ENCODE measurements at places on chromosomes 2 and 18.

- DNase-seq: no peak
Observed at GRCh38 chr2:240869956-240870875, 1.6 kb downstream of the AGXT start.

GRCh38 chr18:13302040-13302439, 83.5 kb downstream of the LDLRAD4 start:
- DNase-seq: no peak

DNA sequence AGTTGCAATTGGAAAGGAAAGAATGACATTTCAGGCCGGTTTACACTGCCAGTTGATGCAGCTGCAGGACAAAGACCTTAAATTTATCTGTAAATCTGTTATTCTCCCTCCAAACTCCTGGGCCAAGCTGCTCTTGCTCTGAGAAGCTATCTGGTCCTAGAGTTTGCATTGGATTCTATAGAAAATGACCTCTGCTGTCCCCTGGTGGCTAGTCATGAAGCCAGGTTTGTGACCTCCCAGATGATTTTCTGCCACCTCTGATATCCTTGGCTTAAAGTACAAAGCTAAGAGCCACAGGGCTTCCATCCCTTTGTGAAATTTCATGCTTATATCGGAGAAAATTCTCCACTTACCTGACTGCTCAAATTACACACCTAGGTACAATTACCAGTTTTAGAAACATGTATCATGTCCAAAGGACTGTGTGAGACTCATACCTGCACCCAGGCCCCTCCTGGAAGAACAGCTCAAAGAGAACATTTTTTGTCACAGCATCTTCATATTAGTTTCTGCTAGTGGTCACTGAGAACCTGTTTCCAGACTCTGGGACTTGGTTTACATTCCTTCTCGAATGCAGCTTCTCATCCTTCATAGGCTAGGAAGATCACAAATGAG, 28.9 kb upstream of the IER3IP1 start:
- peak; percentile 71 for DNase-seq

- peak; percentile 12 for DNase-seq
Observed at GRCh38 chr2:38778687-38779082, 675 bp downstream of the GEMIN6 start.

GRCh38 chr2:185279999-185280398, 458.6 kb upstream of the FSIP2 start:
- peak; percentile 35 for DNase-seq

DNA sequence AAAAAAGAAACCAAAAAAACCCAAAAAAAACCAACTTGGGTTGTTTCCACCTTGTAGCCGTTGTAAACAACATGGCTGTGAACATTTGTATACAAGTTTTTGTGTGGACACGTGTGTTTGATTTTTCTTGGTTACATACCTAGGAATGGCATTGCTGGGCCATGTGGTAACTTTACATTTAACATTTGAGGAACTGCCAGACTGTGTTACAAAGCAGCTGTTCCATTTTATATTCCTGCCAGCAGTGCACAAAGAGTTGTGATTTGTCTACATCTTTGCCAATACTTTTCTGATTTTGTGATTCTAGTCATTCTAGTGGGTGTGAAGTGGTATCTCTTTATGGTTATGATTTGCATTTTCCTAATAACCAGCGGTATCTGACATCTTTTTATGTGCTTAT, 22.5 kb downstream of the LPIN1 start:
- no peak for DNase-seq

GRCh38 chr2:120246546-120247300, 5.9 kb upstream of the RALB start:
- DNase-seq: no peak

GRCh38 chr2:122748552-122749011, 993.1 kb downstream of the TSN start:
- DNase-seq: no peak

DNA sequence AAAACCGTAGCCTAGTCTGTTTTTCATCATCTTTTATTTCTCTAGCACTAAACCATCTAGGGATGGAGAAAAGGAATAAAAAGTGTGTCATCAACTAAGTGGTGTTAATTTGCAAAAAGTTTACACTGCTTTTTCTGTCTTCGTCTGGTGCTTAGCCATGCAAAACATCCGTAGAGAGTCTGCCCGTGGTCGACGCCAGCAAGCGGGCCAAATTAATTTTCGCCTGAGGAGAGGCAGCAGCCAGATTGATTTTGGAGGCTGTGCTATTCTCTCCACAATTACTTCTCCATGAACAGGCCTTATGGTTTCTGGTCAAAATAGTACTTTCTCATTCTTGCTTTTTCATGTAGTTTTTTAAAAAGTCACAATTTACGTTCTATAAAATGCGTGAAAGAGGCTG, 46.3 kb downstream of the TNFRSF11A start:
- no peak for DNase-seq

DNA sequence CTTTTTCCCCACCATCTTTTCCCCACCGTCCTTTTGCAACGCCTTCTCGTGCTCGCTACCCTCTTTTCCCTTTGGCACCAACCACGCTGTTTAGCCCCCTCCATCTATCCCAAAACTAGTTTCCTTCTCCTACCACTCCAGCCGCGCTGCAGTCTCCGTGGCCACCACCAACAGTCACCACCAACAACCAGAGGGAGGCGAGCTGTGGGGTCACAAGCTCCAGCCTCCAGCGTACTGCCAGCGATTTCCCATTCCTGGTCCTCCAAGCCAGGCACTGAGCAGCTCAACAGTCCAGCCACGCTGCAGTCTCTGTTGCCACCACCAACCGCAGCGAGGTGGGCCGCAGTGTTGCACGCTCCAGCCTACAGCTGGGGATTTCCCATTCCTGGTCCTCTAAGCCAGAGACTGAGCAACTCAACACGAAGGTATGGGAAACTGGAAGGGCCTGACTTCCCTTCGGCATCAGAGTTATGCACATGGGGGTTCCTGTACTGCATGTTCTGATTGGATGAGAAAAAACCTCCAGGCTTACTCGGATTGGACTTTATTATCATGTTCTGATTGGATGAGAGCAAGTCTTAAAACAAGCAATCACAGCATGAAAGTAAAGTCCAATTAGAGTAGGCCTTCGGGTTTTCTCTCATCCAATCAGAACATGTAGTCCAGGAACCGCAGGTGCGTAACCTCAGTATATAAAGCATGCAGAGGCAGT, 42.3 kb upstream of the IMP4 start:
- no peak for DNase-seq

DNA sequence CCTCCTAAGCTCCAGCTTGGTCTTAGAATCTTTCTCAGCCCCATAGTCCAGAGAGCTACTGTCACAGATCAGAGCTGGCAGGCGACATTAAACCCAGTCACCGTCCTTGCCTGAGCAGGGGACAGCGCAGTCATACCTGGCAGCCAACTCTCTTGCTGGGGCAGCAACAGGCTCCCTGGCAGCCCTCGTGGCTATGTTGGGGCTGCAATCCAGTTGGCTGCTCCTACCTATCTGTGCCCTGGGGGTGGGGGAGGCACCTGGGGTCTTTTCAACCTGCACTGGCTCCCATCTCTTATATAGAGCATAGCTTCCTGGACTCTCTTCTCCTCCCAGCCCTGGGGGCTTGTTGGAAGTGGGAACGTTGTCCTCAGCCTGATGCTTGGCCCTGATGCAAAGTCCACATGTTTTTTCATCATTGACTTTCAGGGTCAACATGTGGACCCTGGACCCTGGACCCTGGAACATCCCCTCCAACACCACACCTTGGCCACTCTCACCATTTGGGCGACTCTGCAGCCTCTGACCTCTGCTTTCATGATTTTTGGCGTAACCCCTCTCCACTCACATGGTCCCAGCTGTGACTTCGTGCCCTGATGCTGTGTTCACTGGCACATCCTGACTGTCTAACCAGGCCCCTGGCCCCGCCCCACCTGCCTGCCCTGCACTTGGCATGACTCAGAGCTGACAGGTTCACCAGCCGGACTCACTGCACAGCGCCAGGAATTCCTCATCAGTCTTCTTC, 45.6 kb downstream of the ATOH8 start:
- DNase-seq: no peak

GRCh38 chr2:239390546-239391285, 10.1 kb downstream of the HDAC4 start:
- DNase-seq: no peak

- no peak for DNase-seq
Observed at GRCh38 chr18:58005011-58005410, 39.0 kb upstream of the NEDD4L start.

- DNase-seq: peak; percentile 50
Observed at GRCh38 chr2:7047661-7048060, 130.4 kb downstream of the RNF144A start.

DNA sequence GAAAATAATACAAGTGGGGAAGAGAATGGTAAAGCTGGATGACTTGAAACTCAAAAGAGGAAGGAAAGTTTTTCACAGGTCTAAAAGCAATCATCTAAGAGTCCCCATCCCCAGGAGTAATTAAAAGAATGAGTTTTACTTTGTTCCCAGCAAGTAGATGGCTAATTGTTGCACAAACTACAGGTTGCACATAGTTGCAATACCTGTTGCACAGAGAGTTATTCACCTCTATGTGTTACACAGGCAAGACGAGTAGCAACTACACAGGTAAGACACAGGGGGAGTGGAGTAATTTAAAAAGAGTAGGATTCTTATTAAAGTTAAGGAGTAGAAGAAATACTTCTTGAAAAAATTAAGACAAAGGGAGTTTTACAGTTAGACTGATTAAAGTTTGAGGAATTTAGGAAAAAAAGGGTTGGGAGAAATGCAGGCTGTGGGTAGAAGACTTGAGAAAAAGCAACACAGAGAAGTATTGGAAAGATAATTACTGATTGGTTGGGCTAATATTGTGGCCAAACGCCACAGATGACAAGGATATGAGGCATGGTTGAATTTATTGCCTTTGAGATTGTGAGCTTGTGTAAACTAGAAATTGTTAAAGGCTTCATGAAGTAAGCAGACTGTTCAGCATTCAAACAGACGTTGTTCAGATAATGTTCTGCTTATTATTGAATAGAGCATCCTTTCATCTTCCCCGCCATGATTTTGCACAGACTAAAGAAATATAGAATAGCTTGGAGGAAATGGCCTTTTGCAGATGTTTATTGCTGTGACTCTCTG, 699.3 kb downstream of the NR4A2 start:
- DNase-seq: no peak

DNA sequence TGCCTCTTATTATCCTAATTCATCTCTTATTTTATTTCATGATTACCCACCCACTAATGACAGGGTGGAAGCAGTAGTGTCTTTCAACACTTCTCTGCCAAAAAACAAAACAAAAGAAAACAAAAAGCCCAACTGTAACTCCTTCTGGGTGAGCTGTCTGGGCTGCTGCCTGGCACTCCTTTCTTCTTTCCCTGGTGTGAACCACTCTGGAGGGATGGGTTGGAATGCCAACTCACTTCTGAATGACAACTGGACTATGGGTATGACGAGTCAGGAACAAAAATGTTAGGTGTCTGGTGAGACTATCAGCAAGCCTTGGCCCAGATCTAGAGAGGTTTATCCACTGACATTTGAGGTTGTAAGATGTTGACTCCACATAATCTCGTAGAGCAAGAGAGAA, 88.3 kb upstream of the ITGB6 start:
- no peak for DNase-seq

DNA sequence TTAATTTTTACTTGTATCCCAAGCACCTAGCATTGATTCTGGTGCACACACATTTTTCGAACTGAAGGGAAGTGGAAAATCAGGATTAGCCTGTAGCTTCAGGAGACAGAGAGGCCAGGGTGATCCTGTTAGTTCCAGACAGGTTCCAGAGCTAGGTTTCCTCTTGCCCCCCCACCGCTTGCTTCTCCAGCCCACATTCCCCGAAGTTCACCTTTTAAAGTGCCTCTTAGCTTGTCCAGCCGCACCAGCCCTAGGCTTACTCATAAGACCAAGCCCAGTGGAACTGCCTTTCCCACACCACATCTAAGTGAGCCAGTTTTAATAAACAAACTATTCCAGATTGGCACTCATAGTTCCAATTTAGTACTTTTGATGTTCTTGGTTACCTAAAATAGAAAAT, 898.6 kb upstream of the KLHL29 start:
- DNase-seq: no peak

GRCh38 chr2:216031960-216032689, 18.8 kb upstream of the MREG start:
- DNase-seq: no peak

DNA sequence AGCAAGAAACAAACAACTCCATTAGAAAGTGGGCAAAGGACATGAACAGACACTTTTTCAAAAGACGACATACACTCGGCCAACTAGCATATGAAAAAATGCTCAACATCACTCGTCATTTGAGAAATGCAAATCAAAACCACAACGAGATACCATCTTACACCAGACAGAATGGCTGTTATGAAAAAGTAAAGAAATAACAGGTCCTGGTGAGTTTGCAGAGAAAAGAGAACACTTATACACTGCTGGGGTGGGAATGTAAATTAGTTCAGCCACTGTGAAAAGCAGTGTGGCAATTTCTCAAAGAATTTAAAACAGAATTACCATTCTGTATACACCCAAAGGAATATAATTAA, 130.5 kb downstream of the PLCL1 start:
- DNase-seq: no peak

Data from hematopoietic multipotent progenitor cell treated with erythropoietin and hydrocortisone succinate and interleukin-3 and kit ligand, for 8 days (in vitro differentiated cells).